Esophagus mucosa (tissue), 1 donor: ENCODE measurements at places on chromosomes 6 and 20. TPM values are rescaled to one million over a fixed set of nuclear protein-coding genes. Genes with fewer than 3 reads are reported as not detected.

DNA sequence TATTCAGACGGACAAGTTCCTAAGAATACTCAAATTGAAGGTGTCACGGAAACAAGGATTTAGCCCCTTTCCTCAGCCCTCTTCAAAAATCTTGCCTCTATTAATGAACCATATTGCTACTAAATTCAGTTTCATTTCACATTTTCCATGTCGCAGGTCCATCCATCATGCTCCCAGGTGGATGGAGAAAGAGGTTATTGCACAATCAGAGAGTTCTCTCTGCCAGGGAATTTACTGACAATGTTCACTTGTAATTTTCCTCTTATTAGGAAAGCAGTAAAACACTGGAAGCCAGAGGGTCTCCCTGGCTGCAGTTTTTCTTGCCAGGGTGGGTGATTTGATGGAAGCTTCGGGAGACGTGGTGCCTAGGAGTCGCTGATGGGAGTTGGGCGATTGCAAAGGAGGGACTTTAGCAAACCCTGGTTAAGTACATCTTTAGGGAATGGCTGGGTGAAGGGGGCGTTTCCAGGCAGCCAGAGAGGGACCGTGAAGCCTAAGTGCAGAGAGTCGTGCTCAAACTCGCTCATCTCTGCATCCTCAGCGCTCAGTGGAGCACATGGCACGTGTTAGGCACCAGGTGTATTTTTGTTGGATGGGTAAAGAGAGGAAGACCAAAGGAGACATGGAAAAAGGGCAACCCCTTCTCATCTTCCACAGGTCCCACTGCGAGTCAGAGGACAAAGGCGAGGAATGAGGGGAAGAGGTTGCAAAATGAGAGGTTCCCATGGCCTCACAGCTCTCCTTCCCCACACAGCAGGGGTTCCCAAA lies 321.9 kb upstream of the CDH4 start:
- ATAC-seq: no peak

The CST3 gene
- 292 TPM for total RNA-seq

DNA sequence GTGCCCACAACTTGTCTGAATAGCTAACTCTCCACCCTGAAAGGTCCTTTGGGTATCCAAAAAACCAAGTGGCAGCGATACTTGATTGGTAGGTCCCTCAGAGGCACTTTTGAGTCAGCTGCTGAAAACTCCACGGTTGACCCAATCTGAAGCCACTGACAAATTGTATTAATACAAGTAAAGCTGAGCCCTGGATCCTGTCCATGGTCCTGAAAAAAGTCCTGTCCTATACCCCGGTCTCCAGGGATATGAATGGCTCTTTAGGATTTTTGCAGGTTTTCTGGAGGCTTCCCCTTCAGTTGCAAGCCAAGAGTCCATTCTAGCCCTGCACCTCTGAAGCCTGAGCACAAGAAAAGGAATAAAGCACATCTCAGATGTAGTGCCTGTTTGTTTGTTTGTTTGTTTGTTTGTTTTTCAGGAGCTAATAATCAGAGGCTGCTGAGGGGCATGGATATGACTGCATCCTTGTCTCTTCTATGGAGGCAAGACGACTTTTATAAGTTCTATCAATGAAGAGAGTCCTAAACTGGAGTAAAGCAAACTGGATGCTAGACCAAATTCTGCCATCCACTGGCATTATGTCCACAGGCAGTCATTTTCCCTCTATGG lies 1.7 kb upstream of the SLC12A5 start:
- ATAC-seq: no peak

The KCNK17 gene
- 0.12 TPM for total RNA-seq

The RAMACL gene
- total RNA-seq: 0.88 TPM

- no peak for ATAC-seq
These were observed 994.6 kb upstream of the ADGRB3 start for GRCh38 chr6:67640484-67640883.

The ADGB gene
- not detected for total RNA-seq

DNA sequence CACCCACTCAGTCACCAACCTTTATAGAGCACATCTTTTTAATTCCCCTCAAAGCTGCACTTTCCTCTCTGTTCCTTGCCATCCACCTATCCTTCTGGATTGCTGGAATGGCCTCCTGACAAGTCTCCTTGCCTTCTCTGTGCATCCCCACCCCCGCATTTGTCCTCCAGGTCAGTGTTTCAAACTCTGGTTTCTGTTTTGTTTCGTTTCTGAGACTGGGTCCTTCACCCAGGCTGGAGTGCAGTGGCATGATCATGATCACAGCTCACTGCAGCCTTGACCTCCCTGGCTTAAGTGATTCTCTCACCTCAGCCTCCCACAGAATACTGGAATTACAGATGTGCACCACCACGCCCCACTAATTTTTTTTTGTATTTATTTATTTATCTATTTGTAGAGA lies 96.2 kb downstream of the PLCB1 start:
- no peak for ATAC-seq
